ENCODE measurements at places on chromosomes 16 and 17.

GRCh38 chr16:56988161-56988947 lies 1.0 kb upstream of the NLRC5 start:
- DNase-seq, result no peak

GRCh38 chr16:9102379-9102778 lies 10.9 kb downstream of the HAPSTR1 start:
- DNase-seq, result peak; percentile 90

DNA sequence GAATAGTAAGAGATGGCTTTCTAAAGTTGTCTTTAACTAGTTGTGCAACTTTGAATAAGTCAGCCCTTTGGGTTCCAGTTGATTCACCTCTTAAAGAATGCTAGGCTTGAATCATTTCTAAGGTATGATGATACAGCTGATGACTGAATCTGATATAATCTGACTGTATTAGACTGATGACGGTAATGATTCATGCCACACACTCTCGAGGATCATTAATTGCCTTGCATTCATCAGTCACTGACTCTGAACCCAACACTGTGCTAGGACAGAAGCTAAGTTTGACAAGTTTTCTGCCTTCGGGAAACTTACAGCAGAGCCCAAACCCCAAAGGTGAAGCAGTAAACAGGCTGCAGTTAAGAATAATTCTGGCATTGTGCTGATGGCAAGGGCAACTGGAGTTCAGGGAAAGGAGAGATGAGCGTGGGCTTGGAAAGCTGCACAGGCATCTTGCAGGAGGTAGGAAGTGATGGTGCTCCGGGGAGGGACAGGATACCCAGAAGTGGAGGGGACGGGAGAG lies 25.8 kb downstream of the ASIC2 start:
- DNase-seq, result peak; percentile 95

DNA sequence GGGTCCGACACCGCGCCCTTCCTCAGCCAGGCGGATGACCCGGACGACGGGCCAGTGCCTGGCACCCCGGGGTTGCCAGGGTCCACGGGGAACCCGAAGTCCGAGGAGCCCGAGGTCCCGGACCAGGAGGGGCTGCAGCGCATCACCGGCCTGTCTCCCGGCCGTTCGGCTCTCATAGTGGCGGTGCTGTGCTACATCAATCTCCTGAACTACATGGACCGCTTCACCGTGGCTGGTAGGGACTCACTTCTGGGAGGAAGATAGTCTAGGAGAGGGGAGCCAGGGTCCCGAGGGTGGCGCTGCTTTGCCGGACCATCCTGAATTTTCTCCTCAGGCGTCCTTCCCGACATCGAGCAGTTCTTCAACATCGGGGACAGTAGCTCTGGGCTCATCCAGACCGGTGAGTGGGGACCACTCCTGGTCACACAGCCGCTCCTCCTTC lies 601 bp downstream of the SPNS1 start:
- DNase-seq, result no peak

DNA sequence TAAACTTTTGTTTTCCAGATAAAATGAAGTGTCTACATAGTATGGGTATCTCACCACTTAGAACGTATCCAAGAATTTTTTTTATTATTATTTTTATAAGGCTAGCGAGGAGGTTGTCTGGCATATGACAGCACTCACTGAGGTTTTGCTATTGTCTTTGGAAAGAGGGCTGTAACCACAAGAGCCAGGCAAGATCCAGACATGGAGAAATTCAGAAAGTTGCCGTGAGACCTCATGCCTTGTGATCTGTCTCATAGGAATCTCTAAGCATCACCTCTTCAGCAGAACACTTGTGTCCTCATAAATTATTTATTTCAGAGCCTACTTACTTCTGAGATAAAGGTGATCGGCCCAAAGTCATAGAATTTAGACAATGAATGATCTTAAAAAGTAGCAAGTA lies 410.8 kb downstream of the CDH11 start:
- peak; percentile 88 for DNase-seq

DNA sequence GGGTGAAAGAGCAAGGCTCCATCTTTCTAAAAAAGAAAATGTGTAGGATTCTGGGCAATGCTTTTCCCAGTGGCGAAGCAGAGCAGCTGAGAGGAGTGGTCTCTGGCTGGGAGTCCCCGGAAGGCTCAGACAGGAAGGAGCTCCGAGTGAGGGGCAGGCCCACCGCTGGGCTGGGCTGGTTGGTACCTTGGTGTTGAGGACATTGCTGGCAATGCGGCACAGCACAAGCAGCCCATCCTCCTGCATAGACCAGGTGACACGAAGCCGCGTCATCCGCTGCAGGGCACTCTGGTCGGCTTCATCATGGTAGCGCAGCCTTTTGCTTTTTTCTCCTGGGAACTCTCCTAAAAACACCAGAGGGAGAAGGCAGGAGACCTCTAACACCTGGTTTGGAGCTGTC lies 63.9 kb downstream of the GTF3C1 start:
- DNase-seq, result no peak

DNA sequence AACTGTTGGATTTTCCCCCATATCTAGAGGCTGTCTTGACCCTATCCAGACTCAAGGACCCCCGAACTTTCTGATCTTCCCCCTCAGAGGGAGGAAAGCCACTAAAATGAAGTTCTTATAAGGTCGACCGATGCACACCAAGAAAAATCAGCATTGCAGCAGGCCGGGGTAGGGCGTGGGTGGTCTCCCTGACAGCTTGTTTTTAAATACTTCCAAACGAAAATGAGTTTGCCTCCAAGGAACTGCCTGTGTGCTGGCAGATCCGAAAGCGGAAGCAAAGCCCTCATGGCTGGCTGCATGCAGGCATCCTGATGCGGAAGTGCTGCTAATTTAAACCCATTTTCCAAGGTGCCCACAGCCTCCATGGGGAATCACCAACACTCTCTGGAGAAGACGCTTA lies 374.3 kb upstream of the XYLT1 start:
- no peak for DNase-seq

DNA sequence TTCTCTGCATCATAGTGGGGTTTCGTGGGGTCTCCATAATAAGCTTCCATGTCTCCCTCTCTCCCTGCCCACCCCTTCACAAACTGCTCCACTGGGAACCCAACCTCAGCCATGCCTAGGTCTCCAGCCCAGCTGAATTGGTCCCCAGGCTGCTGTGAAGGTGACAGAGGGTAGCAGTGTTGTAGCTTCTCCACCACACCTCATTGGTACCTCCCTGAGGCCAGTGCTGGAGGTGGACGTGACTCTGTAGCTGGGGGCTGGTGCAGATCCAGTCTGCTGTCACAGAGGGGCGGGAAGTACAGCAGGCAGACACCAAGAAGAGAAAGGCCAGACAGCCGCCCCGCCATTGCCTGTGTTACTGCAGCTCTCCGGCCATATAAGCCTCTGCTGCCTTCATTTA lies 82.1 kb downstream of the OR1D5 start:
- no peak for DNase-seq

GRCh38 chr16:52141871-52142270 lies 405.1 kb downstream of the TOX3 start:
- DNase-seq, result no peak

DNA sequence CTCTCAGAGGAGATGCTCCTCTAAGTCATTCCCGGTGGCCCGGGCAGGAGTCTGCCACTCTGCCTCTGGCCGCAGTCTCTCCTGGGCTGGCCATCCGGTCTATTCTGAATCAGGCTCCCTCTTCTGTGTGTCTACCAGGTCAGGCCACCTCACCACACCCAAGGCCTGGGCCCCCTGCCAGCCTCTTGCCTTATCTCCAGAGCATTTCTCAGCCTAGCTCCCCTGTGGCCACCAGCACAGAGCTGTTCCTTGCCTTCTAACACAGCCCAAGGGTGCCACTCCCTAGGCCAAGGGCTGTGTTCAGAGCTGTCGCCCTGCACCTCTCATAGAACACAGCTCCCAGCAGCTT lies 55.3 kb downstream of the MYO18A start:
- no peak for DNase-seq

GRCh38 chr16:67922221-67922620 lies 9.4 kb downstream of the CTRL start:
- no peak for DNase-seq

GRCh38 chr17:80096561-80097021 lies 4.8 kb upstream of the GAA start:
- no peak for DNase-seq

DNA sequence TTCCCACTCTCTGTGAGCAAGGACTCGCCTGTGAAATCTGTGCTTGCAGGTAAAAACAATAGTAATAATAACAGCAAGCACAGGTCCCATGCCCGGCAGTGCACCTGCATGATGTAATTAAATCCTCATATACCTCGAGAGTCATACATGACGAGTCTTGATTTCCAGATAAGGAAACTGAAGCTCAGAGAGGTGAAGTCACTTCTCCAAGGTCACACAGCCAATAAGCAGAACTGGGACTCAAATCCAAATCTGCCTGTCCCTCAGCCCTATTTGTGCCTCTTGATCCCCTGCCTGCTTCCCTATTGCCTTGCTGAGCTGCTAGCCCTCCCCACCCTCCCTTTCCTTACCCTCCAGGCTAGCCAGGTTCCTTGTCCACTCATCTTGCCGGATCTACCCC lies 38.0 kb upstream of the CPNE2 start:
- no peak for DNase-seq

- DNase-seq, result no peak
These were observed 382 bp downstream of the PITPNA start for GRCh38 chr17:1562176-1562643.

DNA sequence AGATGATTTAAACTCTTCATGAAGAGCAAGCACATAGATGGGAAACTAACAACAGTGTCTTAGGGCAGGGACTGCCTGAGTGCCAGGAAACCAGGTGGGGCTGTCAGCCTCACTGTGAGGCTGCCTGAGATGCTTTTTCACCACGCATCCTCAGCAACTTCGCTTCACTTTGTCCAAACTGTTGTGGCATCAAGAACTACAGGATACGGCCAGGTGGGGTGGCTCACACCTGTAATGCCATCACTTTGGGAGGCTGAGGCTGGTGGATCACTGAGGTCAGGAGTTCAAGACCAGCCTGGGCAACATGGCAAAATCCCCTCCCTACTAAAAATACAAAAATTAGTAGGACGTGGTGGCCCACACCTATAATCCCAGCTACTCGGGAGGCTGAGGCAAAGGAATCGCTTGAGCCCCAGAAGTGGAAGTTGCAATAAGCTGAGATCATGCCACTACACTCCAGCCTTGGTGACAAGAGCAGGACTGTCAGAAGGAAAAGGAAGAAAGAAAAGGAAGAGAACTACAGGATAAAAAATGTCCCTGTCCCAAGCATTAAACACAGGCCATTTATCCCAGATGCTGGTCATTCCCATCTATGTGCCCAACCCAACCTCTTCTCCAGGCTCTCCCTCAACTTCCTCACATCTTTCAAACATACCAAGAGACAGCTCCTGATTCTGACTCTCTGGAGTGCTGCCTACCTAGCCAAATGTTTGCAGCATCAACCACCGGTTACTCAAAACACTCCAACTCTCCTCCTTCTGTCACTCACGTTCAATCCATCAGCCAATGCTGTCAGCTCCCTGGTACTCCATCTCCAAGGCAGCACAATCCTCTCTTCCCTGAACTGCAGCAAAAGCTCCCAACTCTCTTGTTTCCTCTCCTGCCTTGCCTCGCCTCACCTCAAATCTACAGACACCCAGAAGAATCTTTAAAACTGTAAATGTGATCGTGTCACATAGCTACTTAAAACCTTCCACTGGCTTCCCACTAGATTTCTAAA lies 1.6 kb downstream of the EIF4A3 start:
- DNase-seq, result no peak
